ENCODE measurements at places on chromosomes 16 and 17.

- no peak for DNase-seq
Observed at GRCh38 chr16:9033125-9033830, 58.2 kb upstream of the HAPSTR1 start.

DNA sequence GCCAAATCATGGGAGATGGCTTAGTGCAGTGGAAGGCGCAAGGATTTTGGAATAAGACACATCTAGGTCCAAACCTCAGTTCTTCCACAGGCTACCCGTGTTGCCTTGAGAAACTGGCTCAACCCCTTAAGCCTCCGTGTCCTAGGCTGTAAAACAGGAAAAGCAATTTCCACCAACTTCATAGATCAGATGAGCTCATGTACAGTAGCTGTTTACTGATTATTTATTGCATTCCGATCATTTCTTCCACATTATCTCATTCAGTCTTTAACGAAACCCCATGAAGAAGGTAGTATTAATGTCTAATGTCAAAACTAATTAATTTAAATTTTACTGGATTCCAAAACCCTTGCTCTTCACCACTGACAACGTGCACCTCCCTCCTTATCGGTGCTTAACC, 231.6 kb downstream of the GRIN2A start:
- DNase-seq: no peak

GRCh38 chr16:29141586-29142324, 156.9 kb downstream of the LAT start:
- DNase-seq: no peak

GRCh38 chr17:52297230-52298010, 138.9 kb upstream of the CA10 start:
- DNase-seq: no peak

DNA sequence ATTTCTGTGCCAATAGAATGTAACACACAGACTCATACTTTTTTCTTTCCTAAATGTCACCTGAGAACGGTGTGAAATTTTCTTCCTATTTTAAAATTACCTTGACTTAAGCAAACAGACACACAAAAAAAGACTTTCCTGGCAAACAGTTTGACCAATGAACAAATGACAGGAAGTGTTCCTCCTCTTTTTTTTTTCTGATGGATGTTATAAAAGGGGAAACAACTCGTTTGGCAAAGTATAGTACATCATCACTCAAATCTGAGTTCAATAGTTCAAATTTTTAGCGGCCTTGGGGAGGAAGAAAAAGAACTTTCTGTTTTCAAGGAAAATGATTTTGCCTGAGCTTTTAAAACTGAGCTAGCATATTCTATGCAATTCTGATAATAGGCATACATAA, 19.8 kb downstream of the HS3ST3A1 start:
- no peak for DNase-seq

DNA sequence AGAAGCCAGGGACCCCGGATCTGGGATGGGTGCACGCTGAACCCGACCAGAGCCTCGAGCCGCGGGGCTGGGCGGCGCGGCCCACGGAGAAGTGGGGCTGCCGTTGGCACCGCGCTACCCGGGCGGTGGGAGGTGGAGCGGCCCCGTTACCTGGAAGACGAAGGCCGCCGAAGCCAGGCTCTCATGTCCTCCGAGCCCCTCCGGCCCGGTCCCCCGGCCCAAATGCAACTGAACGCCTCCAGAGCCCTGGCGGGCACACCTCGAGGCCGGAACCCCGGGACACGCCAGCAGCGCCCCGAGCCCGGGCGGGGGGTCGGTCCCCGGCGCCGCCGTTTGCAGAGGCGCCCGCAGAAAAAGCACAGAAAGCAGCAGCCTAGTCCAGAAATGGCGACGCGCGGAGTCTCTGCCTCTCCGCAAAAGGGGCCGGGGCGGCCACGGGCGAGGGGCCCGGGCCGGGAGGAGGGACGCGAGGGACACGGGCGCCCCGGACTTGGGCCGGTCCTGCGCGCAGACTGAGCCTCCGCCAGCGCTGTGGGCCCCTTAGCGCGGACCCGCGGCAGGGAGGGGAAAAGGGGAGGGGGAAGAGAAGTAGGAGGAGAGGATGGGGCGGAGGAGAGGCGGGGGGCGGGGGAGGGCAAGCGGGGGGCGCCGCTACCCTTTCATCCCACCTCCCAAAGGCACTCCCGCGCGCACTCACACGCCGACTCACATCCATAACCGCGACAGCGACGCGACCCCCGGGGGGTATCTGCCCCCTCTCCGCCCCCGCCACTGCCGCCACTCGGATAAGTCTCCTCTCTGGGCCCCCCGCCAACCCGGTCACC, 1.4 kb downstream of the AXIN2 start:
- DNase-seq: no peak

- DNase-seq: no peak
Observed at GRCh38 chr16:4204521-4204920, 37.4 kb downstream of the SRL start.

- DNase-seq: no peak
Observed at GRCh38 chr17:77501751-77502625, 361.2 kb downstream of the SEC14L1 start.

GRCh38 chr17:67647482-67647881, 70.3 kb upstream of the NOL11 start:
- no peak for DNase-seq
